ENCODE measurements at places on chromosomes 12 and 14.

- no peak for DNase-seq
Observed at GRCh38 chr12:119505001-119505400, 88.6 kb upstream of the TMEM233 start.

DNA sequence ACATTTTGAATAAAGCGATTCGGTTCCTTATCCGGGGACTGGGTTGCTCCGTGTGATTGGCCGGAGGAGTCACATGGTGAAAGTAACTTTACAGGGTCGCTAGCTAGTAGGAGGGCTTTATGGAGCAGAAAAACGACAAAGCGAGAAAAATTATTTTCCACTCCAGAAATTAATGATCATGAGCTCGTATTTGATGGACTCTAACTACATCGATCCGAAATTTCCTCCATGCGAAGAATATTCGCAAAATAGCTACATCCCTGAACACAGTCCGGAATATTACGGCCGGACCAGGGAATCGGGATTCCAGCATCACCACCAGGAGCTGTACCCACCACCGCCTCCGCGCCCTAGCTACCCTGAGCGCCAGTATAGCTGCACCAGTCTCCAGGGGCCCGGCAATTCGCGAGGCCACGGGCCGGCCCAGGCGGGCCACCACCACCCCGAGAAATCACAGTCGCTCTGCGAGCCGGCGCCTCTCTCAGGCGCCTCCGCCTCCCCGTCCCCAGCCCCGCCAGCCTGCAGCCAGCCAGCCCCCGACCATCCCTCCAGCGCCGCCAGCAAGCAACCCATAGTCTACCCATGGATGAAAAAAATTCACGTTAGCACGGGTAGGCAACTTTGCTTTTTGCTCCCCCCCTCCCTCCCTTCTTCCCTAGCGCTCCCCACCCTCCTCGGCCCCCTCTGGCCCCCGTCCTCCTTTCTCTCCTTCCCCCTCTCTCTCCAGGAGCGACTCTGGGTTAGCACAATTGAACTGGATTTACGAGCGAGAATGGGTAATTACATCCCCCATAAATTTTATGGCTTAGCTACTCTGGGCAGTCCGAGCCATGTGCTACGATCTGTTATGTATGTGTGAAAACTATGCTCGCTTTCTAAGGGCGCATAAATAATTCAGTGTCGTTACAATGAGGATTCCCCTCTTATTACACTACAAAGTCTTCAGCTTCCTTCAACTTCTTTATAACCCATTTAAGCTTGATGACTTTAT lies at the start of gene HOXC4:
HOXC4 (plus strand) TSS at position 85 of the 991 bp plus-strand sequence; CDS start at position 173, 88 bp downstream.
- DNase-seq = no peak

GRCh38 chr14:60722107-60722356 lies 2.1 kb downstream of the SIX4 start:
- no peak for DNase-seq

- DNase-seq = no peak
Observed at GRCh38 chr12:94150240-94151121, 2.1 kb downstream of the PLXNC1 start.

DNA sequence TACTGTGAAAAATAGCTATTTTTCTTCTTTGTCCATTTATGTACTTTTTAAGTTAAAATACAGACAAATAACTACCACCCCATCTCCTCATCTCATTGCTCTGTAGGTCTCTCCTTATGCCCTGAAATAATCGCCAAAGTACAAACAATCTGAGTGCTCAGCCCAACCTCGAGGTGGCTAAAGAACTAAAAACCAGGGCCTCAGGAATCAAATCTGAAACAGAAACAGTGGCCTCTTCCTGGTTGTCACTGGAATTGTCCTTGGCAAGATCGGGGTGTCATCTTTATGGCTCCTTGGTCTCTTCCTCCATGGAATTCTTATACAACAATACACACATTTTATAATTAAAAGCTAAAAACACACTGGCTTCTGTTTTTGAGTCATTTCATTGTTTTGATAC lies 182.4 kb downstream of the ASCL1 start:
- no peak for DNase-seq

GRCh38 chr12:115598871-115599811 lies 678.4 kb downstream of the MED13L start:
- no peak for DNase-seq

- DNase-seq = no peak
Observed at GRCh38 chr12:14157088-14157747, 175.8 kb upstream of the GRIN2B start.

- no peak for DNase-seq
Observed at GRCh38 chr12:7403466-7403865, 40.5 kb downstream of the CD163L1 start.

GRCh38 chr14:23930742-23931141 lies 22.8 kb upstream of the DHRS4 start:
- DNase-seq = no peak

DNA sequence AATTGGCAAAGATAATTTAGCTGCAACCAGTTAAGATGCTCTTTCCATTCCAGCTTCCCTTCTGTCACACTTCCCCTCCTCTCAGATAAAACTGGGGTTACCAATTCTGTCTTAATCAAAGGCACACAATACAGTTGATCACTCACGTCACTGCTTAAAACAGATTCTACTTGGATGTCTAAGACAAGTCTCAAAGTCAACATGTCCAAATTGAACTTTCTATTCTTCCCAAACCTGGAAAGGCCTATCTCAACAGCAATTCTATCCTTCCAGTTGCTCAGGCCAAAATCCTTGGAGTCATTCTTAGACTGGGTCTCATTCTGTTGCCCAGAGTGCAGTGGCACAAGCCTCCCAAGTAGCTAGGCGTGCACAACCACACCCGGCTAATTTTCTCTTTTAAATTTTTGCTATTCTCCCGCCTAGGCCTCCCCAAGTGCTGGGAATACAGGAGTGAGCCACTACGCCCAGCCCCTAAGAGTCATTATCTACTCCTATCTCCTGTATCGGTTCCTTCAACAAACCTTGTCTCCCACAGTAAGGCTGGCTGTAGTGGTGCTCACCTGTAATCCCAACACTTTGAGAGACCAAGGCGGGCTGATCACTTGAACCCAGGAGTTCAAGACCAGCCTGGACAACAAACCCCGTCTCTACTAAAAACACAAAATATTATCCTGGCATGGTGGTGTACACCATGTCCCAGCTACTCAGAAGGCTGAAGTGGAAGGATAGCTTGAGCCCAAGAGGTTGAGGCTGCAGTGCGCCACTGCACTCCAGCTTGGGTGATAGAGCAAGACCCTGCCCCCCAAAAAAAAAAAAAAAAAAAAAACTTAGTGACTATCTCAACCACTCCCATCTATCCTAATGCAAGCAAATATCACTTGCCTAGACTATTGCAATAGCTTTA lies 4.7 kb downstream of the RPS29 start:
- no peak for DNase-seq

DNA sequence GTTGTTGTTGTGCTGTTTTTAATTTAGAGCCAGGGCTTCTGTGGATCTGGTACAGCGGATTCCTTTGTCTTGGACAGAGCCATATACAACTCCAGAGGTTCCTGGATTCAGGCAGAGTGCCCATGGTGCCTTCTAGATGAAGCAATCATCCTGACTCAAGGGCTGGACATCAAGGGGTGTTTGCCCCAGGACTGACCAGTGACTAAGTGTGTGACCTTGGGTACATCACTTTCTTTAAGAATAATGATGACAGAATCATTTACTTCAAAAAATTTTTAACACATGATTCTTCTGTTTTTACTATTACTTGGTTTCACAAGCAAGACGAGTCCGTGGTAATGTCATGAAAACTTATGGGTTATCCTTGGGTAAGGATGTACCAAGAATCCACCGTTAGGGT lies 397.3 kb downstream of the ZFP36L1 start:
- no peak for DNase-seq

GRCh38 chr12:65306366-65307168 lies 28.1 kb downstream of the MSRB3 start:
- DNase-seq = no peak

DNA sequence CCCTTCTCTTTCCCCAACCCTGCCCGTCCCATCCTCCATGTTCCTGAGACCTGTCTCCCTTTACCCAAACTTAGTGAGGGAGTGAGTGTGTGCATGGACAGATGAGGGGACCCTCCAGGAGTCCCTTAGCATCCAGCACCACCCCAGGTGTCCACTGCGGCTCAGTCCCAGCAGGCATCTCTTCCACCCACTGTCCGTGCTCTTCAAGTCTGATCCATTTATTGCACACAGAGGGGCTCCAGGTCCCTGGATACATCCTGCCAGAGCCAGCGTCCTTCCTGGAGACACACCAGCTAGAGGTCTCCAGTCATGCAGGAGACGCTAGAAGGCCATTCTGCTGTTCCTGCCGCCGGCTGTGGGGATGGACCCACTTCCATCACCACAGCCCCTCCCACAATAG lies 239.2 kb downstream of the ADGRD1 start:
- no peak for DNase-seq

DNA sequence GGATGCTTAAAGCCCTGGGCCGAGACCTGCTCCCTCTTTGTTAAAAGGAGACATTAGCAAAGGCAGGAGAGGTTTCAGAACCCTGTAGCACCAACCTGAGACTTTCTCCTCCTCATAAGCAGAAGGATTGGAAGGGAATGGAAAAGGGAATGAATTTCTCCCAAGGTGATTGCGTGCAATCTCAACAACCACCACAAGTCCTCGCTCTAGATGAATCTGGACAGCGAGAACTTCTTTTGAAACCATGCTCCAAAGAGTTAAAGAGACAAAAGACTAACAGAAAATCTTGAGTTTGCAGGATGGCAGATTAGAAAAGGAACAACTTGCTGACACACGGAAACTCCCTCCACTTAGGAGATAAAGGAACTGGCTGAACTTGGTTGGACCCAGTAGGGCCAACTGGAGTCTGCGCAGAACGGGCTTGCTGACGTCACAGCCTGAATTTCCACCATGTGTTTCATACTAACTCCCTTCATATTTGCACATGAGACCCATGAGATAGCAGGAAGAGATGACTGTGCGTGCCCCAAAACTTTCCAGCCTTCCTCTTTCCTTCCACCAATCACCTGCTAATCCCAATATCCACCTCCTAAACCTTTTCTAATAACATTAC lies 137.0 kb downstream of the PTPN11 start:
- DNase-seq = no peak

DNA sequence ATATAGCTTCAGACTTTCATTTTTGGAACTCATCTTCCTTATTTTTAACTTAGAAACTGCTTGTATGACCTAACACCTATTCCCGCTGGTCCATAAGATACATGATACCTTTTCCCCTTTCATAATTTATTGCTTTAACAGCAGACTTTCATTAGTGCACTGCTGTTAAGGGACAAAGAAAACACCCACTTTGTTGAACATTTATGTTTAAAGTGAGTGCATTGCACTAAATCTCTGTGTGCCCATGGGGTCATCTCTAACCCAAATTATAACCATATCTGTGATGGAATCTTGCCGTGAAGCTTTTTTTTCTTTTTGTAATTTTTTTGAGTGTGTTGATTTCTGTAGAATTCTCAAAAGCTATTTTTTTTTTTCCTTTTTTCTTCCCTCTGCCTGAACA lies 261.8 kb downstream of the TMTC2 start:
- no peak for DNase-seq

DNA sequence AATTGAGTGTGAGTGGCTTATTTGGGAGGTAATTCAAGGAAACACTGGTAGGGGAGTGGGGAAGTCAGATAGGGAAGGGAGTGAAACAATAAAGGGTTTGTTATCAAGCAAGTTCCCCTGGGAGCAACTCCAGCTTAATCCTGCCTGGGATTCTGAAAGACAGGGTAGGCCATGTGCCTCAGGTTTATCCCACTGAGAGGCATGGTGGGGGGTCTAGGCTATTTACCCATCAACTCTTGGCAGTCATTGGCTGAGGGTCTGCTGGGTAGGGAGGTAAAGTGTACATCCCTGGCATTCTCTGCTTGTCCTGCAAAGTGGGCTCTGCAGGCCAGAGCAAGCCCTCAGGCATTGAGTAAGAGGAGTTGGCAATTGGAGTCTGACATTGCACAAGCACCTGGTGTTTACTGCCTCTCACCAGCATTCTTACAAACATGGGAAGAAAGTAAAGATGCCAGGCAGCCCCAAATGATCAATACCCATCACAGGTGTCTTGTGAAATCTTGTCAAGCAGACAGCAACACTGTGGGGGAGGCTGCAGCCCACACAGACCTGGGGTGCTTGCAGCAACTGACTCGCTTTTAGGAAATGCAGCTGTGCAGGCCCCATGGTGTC lies 169.3 kb downstream of the KTN1 start:
- DNase-seq = no peak

DNA sequence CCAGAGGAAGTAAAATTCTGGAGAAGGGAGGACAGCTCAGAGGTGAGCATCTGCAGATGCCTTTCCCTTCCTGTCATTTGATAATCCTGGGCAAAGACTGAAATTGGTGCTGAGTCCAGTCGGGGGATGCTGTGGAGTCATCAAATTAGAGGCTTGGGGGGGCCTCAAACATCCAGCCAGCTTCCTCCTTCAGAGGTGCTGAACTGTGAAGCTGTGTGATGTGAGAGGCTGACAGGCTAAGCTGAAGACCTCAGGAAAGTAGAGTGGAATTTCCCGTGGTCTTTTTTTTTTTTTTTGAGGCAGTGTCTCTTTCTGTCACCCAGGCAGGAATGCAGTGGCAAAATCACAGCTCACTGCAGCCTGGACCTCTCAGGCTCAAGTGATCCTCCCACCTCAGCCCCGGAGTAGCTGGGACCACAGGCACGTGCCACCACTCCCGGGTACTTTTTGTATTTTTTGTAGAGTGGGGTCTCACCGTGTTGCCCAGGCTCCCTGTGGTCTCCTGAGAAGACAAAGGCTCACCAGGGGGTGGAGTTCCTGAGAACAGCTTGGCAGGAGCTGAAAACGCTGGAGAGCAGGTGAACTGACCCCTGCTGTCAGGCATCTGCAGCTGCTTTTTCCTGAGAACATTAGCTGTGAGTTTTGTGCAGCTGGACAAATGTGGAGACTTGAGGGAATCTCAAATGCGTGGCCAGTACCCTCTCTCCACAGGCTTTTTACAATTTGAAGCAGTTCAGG lies 6.1 kb upstream of the TCL1B start:
- no peak for DNase-seq

DNA sequence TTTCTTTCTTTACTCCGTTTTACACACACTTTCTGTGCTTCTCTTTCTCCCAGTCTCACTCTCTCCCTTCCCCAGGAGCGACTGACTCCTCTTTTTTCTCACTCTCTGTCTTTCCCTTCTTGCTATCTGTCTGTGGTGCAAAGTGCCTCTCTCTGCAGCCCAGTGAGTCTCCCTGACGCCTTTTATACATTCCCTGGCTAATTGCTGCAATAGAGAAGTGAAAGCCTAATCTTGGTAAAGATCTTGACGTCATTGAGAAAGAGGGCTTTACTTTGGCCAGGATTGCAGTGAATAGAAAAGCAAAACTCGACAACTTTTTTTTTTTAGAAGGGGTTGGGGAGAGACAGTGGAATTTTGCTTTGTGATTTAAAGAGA lies 706 bp upstream of the DIO2 start:
- no peak for DNase-seq

GRCh38 chr12:12686925-12687324 lies 9.1 kb downstream of the GPR19 start:
- DNase-seq = no peak

- no peak for DNase-seq
Observed at GRCh38 chr14:89926694-89927093, 27.8 kb downstream of the EFCAB11 start.

GRCh38 chr12:28217805-28218204 lies 27.5 kb downstream of the CCDC91 start:
- DNase-seq = no peak
